NCI-H187 (cell line): ENCODE measurements at places on chromosomes 2 and 18.

GRCh38 chr2:111167863-111168162, 47.1 kb downstream of the BCL2L11 start:
- DNase-seq, result no peak

GRCh38 chr2:953975-954686, 3.5 kb downstream of the SNTG2 start:
- DNase-seq, result no peak

DNA sequence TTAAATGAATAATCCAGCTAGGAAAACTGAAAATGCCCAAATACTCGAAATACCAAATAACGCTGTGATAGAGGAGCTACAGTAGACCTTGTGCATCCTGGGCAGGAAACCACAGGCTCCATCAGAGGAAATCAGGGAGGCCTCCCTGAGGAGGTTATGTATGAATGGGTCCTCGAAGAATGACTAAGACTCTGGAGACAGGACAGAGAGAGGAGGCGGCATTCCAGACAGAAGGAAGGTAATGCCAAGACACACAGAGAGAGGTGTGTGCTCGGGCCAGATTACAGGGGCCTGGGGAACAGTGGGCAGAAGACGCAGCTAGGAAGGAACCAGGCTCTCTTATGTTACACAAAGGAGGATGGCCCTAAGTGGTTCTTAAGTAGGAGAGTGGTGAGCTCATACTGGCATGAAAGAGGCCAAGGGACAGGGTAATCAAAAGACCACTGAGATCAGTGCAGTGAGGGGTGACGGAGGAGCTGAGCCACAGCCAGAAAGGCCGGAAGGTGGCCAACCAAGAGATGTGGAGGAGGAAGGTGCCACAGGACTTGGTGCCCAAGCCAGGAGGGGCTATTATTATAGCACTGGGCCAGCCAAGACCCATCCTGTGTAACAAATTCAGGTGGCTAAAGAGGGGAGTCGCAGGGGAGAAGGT, 9.9 kb downstream of the ST3GAL5 start:
- no peak for DNase-seq

DNA sequence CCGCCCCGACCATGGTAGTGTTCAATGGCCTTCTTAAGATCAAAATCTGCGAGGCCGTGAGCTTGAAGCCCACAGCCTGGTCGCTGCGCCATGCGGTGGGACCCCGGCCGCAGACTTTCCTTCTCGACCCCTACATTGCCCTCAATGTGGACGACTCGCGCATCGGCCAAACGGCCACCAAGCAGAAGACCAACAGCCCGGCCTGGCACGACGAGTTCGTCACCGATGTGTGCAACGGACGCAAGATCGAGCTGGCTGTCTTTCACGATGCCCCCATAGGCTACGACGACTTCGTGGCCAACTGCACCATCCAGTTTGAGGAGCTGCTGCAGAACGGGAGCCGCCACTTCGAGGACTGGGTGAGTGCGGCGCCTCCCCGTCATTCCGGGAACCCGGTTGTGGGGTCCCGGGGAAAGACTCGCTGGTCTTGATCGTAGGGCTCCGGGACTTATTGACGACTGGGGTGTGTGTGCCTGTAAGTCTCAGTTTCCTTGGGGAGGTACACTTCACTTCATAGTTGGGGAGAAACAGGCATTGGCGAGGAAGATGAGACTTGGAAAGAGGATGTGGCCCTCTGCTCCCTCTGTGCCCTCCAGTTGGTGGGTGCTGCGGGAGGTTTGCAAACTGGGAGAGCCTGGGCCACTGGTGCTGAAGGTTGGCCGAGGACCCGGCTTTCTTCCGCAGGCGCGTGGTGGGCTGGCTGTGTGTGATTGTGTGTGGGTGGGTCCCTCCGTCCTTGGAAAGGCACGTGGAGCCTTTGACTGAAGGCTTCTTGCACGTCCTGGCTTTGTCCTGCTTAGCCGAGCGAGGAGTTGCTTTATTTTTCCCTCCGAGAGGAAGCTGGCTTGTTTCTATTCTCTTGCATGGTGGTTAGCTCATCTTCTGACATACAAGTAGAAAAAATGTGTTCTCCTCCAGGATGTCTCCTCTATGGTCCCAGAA, 886 bp downstream of the PRKCE start:
- DNase-seq, result no peak
